ENCODE measurements at places on chromosomes 1 and 21.
A peak's percentile ranks its signal among the peaks of the same experiment; 100 is the strongest.

DNA sequence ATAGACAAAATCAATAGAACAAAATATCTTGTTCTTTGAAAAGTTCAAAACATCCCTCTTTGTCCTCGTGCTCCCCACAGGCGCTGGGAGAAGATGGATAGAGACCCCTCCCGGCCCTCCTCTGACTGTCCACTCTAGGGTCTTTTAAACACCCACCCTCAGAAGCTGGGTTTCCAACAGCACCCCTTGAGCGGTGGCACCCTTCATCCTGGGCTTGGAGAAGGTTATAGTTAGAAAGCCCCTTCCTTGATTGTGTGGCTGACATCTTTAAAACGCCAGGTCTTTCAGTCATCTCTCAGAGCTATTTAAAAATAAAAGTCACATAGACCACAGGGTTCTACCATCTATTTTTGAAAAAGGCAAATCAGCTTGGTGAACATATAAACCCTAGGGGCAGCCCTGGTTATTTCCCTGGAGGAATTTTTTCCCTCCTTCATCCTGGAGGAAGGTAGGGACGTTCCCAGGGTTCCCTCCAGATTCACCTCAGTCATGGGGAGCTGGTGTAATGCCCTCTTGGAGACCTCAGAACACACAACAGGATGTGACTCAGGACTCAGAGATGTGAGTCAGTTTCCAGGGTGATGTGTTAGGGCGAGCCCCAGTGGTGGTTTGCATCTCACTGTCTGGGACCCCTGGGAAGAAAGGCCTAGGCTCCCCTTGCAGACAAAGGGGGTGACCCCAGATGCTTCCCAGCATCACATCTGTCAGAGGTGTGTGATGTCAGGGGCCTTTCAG lies 138.5 kb downstream of the CLIC6 start:
- peak; percentile 96 for DNase-seq

- DNase-seq, result no peak
Observed at GRCh38 chr1:148318123-148318903, 164.8 kb downstream of the PPIAL4G start.

GRCh38 chr1:101073836-101074235 lies 48.3 kb upstream of the DPH5 start:
- no peak for DNase-seq

DNA sequence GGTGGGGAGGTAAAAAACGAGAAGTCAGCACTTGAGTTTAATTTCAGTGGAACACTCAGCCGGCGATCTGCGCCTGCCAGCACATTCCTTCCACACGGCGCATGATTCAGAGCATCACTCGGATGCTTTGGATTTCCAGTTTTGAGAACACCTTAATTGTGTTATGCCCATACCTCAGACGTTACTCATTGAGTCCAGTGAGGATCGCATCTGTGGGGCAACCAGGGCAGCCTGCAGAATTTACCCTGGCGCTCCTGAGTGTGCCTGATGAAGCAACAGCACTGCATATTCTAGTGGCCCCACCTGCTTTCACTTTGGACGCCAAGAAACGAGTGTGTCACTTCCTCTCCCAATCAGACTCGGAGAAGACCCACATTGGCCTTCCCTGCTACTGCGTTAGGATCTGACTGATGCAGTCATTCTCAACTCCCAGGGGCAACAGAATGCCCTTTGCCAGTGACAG lies 19.9 kb downstream of the FAM89A start:
- no peak for DNase-seq

DNA sequence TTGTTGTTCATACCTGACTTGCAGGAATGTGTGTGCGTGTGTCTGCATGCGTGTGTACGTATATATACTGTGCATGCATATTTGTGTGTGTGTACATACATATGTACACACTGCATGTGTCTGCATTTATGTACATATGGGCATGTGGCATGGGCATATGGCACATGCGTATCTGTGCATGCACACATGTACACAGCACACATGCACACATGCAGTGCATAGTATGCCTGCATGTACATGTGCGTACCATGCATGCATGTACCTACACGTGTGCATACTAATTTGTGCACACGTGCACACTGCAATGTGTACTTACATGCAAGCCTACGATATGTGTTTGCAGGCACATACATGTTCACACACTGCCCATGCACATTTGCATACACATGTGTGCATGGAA lies 43.9 kb downstream of the GALNT2 start:
- no peak for DNase-seq

DNA sequence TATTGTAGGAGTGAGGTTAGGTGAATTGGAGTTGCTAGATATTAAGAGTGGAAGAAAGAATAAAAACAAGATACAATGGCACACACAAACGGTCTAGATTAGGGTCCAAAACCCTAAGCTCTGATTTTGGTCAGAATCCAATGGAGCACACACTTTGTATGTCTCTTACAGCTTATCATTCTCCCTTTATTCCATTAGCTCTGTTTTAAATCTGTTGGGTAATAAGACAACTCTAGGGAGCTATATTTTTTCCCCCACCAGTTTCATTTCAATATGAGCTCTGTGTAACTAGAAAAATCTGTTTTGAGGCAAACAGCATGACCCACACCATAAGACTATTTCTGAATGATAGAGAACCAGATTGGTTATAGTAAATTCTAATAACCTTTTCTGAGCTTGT lies 465.6 kb downstream of the ADGRL2 start:
- DNase-seq, result no peak

DNA sequence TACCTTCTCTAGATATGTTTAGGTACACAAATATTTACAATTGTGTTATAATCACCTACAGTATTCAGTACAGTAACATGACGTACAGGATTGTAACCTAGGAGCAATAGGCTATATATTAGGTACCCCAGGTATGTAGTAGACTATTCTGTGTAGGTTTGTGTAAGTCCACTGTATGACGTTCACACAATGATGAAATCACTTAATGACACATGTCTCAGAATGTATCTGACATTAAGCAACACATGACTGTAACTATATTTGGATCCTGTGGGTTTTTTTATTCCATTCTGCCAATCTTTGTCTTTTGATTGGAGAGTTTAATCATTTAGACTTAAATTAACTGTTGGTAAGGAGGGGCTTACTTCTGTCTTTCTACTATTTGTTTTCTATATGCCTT lies 52.1 kb downstream of the STYXL2 start:
- DNase-seq, result no peak

DNA sequence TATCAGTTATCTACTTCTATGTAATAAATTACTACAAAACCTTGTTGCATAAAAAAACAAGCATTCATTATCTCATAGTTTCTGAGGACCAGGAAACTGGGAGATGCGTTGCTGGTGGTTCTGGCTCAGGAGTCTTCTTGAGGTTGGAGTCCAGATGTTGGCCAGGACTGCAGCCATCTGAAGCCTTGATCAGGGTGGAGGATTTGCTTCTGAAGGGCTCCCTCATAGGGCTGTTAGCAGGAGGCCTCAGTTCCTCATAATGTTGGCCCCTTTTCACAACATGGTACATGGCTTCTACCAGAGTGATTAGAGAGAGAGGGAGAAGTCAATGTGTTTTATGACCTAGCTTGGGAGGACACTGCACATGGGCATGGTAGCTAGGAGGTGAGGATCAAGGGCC lies 137.4 kb downstream of the CNIH3 start:
- DNase-seq, result no peak

- peak; percentile 97 for DNase-seq
Observed at GRCh38 chr1:96362623-96363022, 359.0 kb upstream of the PTBP2 start.

DNA sequence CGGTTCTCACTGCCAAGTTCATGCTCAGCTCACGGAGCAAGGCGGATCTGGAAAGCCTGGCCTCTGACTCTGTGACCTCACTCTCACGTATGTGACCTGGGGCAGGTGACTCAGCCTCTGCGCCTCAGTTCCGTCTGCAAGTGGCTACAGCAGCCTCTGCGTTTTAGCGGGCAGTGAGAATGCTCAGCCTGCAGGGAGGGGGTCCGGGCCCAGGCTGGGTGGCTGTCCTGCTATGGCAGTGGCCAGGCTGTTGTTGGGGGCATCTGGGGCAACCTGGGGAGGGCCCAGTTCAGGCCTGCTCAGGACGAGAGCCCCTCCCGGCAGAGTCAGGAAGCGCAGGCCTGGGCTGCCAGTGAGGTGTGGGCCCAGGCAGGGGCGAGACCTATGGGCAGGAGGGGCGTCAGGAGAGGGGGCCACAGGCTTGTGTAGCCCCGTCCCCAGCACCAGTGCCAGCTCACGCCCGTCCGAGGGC lies 27.9 kb downstream of the ARHGEF16 start:
- DNase-seq, result no peak

GRCh38 chr1:149966405-149966804 lies 29.7 kb upstream of the MTMR11 start:
- DNase-seq, result no peak

- no peak for DNase-seq
Observed at GRCh38 chr1:69913977-69914376, 291.4 kb downstream of the LRRC40 start.

DNA sequence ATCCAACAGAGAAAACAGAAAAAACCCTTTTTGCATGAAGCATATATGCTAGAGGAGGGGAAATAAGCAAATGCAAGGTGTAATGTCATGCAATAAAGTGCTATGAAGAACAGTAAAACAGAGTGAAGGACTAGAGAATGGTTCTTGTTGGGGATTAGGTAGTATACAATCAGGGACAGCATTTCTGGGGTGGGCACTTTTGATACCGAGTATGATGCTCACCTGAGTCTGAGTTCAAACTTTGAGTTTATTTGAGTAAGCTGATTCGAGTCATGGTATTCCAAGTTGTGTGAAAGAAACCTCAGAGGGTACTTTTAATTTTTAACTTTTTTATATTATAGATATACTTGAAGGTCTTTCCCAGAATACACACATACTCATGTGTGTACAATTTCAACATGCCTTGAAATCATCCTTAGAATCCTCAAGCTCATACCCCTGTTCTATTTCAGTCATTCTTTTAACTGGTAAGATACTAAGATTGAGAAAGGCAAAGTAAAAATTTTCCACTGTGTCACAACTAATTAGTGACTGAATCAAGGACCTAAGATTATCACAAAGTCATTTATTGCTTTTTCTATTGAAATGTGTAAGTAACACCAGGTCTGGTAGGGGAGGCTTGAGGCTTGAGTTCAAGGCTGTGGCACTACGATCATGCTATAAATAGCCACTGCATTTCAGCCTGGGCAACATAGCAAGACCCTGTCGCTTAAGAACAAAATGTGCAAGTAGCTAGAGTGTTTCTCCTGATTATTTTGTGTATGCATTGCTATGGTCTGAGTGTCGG lies 12.1 kb downstream of the LRRC8B start:
- no peak for DNase-seq

DNA sequence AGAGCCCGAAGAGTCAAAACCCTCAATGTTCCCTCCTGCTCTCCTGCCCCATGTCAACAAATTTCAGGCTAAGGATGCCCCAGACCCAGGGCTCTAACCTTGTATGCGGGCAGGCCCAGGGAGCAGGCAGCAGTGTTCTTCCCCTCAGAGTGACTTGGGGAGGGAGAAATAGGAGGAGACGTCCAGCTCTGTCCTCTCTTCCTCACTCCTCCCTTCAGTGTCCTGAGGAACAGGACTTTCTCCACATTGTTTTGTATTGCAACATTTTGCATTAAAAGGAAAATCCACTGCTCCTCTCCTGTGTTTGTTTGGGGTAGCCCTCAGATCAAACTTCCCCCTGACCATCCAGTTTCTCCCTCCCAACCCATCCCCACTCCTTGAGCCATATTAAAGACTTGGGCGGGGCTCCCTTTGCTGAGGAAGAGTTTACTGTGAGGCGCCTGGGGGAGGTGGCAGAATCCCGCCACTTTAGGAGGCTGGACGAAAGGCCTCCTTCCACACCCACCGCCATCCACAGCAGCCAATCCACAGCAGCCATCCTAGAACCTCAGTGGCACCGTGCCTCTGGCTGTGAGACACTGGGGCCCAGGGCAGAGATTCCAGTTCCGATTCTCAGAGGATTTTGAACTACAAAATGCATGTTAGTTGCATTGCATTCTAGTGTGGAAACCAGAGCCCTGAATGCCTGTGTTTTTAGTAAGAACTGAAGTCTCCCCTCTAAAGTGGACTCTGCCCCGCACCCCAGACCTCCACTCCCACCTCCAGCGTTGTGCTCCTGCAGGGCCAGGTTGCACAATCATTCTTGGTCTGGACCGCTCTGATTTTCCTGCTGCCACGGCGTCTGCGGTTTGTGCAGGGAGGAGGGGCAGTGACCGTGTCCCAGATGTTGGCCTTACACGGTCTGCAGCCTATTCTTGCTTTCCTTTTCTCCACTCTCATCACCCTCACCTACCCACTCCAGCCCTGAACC lies 3.0 kb downstream of the OLFML3 start:
- no peak for DNase-seq

- DNase-seq, result peak; percentile 59
Observed at GRCh38 chr1:58727364-58727763, 27.5 kb upstream of the MYSM1 start.

- DNase-seq, result no peak
Observed at GRCh38 chr1:231818337-231818736, 191.7 kb downstream of the DISC1 start.

GRCh38 chr1:39165049-39165448 lies 39.4 kb upstream of the MACF1 start:
- no peak for DNase-seq

DNA sequence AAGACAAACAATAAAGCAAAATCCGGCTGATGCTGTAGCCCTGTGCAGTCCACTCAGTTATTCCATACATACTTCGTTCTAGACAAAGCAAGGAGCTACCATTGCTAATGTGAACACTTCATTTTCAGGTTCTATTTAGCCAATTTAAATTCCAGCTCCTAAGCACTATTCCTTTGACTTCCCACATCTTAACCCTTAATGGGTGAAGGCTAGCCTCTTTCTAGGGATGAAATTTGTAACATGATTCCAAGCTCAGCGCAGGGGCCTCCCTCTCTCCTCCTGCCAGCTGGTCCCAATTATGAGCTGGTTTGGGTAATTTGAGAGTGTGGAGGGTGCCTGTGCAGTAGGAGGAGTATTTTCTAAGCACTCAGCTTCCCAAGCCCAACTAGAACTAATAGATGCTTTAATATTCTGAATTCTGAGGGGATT lies 53.9 kb upstream of the PTGFRN start:
- no peak for DNase-seq

- DNase-seq, result peak; percentile 63
Observed at GRCh38 chr1:51569284-51570062, 47.4 kb upstream of the OSBPL9 start.

- no peak for DNase-seq
Observed at GRCh38 chr1:42676534-42677087, 5.6 kb upstream of the YBX1 start.

GRCh38 chr1:12276225-12276624 lies 46.4 kb downstream of the VPS13D start:
- peak; percentile 23 for DNase-seq

GRCh38 chr1:113763661-113764060 lies 4.4 kb upstream of the PHTF1 start:
- DNase-seq, result no peak

DNA sequence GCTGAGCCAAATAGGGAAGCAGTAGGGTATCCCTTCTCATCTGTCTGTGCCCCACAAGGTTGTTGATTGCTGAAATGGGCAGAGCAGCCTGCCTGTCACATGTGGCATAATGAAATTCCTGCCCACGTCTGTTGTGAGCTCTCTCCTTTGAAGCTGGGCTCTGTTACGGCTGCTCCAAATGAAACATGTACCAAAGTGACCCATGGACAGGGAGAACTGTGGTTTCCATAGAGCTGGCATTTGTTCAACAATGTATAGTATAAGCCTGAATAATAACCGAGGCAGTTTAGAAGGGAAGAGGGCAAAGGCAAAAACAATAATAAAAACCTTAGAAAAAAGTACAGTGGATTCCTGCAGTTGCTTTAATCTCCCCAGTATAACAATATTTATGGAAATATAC lies 149.7 kb downstream of the LYPLAL1 start:
- DNase-seq, result no peak

GRCh38 chr21:32279377-32279680 lies 480 bp upstream of the MIS18A start:
- DNase-seq, result no peak

Measured in non-pigmented ciliary epithelial cell (primary cell).